ENCODE measurements at places on chromosomes 13 and 19.

DNA sequence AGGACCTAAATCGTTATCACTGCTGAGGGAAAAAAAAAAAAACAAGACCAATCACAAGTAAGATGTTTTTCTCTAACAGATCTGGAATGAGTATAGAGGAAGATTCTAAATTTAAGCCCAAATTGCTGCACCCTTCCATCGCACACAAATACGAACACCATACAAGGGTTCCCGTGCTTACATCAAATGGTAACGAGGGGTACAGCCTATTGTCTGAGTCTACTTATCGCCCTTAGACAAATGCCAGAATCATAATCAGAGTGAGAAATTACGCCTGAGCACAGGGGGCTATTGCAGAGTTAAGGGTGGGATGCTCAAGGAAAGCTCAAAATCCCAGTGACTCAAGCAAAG lies 603 bp downstream of the ZC3H13 start:
- no peak for DNase-seq

DNA sequence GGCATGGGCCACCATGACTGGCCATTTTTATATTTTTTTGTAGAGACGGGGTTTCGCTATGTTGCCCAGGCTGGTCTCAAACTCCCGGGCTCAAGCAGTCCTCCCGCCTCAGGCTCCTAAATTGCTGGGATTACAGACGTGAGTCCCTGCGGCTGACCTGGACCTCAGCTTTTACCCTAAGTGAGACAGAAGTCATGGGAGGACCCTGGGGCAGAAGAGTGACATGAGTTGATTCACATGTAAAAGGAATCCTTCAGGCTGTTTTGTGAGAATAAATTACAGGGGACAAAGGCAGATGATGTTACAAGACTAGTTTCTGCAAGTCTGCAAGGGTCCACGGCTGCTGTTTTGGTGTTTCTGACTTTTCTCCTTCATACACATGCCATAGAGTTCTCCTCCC lies 2.6 kb upstream of the BCAM start:
- no peak for DNase-seq

GRCh38 chr13:112245989-112246388 lies 130.2 kb upstream of the SPACA7 start:
- no peak for DNase-seq

- DNase-seq = no peak
These were observed 315.9 kb downstream of the ATP8A2 start for GRCh38 chr13:25687471-25688225.

GRCh38 chr19:280541-281009 lies 10.6 kb downstream of the PLPP2 start:
- no peak for DNase-seq

DNA sequence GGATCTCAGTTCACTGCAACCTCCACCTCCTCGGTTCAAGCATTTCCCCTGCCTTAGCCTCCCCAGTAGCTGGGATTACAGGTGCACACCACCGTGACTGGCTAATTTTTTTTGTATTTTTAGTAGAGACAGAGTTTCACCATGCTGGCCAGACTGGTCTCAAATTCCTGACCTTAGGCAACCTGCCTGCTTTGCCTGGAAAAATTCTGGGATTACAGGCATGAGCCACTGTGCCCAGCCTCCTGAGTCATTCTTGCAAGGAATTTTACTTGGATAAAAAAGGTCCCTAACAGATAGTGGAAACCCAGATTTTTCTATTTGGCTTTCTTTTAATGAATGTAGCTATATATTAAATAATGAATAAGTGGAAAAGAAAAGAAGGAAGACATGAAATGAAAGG lies 449.9 kb upstream of the ATXN8OS start:
- no peak for DNase-seq
